ENCODE measurements at places on chromosomes 16 and 17.

- no peak for DNase-seq
Measured at GRCh38 chr17:58870747-58871146, 115.1 kb downstream of the PPM1E start.

GRCh38 chr17:18258356-18259038, at the start of gene FLII:
FLII (minus strand) TSS chr17:18258738; CDS start chr17:18258690, 48 bp downstream.
- peak; percentile 28 for DNase-seq

GRCh38 chr17:79707931-79708891, 22.5 kb upstream of the ENPP7 start:
- peak; percentile 40 for DNase-seq

- no peak for DNase-seq
Measured at GRCh38 chr16:49282690-49283375, 1.2 kb upstream of the CBLN1 start.

GRCh38 chr16:1119766-1120576, 23.9 kb upstream of the C1QTNF8 start:
- no peak for DNase-seq

- DNase-seq, result no peak
Measured at GRCh38 chr17:48601539-48602425, 3.0 kb downstream of the HOXB6 start.

DNA sequence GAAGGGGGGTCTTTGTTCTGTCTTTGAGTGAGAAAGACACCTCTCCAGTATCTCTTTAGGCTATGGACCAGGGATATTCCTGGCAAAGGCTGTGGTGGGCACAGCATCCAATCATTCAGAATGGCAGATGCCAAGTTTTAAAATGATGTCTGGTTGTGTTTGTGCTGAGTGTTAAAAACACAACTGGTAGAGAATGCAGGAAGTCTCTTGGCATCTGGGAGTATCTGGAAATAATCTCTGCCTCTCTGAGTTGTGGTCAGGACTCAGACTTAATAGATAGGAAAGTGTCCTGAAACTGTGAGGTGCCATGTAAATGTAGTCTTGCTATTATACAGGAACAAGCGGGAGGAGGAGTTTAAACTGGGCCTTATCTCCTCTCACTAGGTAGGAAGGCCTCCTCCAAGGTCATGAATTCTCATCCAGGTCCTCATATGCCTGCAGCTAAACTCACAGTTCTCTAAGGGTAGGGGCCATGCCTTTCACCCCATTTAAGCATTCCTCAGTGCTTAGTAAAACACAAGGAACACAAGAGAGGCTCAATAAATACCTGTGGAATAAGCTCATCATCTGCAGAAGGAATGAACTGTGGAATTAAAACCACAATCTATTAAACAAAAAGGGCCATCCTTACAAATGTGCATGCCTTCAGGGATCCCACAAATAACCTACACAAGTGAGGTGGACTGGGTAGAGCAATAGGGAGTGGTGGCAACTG, 317.6 kb downstream of the CBLN1 start:
- DNase-seq, result no peak

DNA sequence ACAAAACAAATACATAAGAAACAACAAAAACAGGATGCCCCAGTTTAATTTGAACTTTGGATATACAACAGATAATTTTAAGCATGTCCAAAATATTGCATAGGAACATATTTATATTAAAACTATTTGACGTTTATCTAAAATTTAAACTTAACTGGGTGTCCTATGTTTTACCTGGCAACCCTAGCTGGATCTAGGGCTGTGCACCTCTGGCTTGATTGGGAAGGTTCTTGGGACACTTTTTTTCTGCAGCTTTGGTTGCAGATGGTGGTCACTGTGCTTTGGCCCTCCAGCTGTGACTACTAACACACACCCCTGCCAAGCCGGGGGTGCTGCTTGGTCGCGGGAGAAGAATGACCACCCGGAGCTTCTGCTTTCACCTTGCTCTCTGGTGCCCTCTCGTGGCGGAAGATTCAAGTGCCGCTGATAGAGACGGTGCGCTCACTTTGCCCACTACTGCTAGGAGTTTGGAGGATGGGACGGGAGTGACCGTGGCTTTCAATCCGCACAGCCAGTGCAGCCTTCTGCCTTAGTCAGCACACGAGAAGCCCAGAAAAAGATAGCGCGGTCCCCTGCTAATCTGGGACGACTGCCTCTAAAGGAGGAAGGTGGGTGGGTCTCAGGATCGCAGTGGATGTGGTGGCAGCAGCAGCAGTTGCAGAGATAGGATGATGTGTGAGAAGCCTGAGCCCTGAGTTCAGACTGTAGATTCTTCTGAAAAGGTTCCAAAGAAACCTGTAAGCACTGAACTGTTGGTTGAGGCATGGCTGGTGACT, 6.7 kb downstream of the SPACA3 start:
- peak; percentile 68 for DNase-seq

Data from stimulated activated CD8-positive, alpha-beta memory T cell treated with anti-CD3 and anti-CD28 coated beads, Interleukin-2, amount 100 ng/mL, for 48 hours (primary cell).